ENCODE measurements at places on chromosomes 3 and 15. TPM values are rescaled to one million over a fixed set of nuclear protein-coding genes. Genes with fewer than 3 reads are reported as not detected.

CACNA2D3 gene
- 21.2 TPM for total RNA-seq

GRCh38 chr3:53104762-53105161 lies 25.5 kb downstream of the RFT1 start:
- H3K27me3 ChIP-seq = no peaks in the 10 kb centered on the region
- H3K4me1 ChIP-seq = peaks cover under 1% of the 10 kb centered on the region

- no peaks in the 10 kb centered on the region for H3K27me3 ChIP-seq
- H3K36me3 ChIP-seq = no peaks in the 10 kb centered on the region
- no peak overlapping the region for H3K27ac ChIP-seq
- peaks cover 3% of the 10 kb centered on the region for H3K4me1 ChIP-seq
- DNase-seq = no peak
Observed at GRCh38 chr3:42678447-42678846, 6.9 kb upstream of the KLHL40 start.

DNA sequence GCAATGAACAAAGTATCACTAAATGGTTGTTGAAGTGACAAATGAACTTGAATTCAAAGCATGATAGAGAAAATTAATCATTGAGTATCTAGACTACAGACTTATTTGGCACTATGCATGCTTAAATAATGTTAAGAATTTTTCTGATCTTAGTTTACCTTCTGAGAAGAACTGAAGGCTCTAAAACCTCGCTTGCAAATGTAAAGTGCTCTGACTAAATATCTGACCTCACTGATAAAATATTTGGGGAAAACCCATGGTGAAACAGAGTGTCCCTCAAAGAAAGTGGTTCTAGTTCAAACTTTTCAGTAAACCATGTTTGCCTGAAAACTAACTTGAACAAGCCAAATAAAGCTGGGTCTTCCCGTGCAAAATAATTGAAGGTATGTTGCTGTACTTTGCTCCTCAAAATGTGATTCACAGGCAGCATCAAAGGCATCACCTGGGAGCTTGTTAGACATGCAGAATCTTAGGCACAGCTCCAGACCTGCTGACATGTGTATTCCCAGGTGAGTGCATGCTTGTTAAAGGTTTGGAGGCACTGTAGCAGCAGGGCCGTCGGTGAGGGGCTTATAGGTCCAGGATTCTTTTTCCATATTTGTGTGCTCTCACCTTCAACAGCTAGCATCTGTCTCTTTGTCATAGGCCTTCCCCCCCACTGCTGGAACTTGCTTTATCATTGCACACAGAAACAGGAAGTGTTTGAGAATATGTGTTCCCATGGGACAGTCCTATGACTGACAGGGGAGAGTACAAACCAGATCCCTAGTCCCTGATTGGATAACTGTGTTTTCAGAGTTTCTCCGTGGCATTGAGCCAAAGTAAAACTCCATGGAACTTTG lies 524.2 kb upstream of the LMCD1 start:
- no peaks in the 10 kb centered on the region for H3K36me3 ChIP-seq
- H3K4me3 ChIP-seq = peak overlapping the region; percentile 5
- peaks cover 10% of the 10 kb centered on the region for H3K4me1 ChIP-seq
- peak overlapping the region; percentile 33 for H3K27ac ChIP-seq

ADAMTSL3 gene
- 11.9 TPM for total RNA-seq

- no peaks in the 10 kb centered on the region for H3K36me3 ChIP-seq
- H3K4me3 ChIP-seq = no peak overlapping the region
- DNase-seq = no peak
- H3K27me3 ChIP-seq = no peaks in the 10 kb centered on the region
- H3K27ac ChIP-seq = no peak overlapping the region
Observed at GRCh38 chr3:43256714-43257461, 29.5 kb upstream of the SNRK start.

ZNF620 gene
- 2.3 TPM for total RNA-seq

GRCh38 chr15:81008312-81008711 lies 7.6 kb downstream of the TLNRD1 start:
- H3K27me3 ChIP-seq = no peaks in the 10 kb centered on the region
- DNase-seq = no peak
- peaks cover 94% of the 10 kb centered on the region for H3K4me1 ChIP-seq
- H3K4me3 ChIP-seq = no peak overlapping the region
- peaks cover 11% of the 10 kb centered on the region for H3K36me3 ChIP-seq
- no peak overlapping the region for H3K27ac ChIP-seq

INKA1 gene
- 2.3 TPM for total RNA-seq

HRG gene
- not detected for total RNA-seq

HTR3E gene
- not detected for total RNA-seq

DNA sequence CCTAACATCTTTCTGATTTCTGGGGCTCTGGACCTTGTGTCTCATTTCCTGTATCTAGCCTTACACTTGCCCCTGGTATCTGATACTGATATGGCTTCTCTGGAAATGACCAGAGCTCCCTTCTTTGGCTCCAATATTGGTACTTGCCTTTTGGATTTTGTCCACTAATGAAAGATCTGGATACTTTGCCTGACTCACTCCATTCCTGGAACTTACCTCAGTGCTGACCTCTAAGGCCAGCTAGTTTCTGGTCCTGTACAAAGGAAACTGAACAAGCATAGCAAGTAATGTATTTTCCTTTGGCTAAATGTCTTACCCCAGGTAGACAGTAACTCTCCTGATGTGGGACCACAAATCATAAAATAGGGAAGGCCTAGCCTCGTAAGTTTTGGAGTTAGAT lies 93.8 kb upstream of the SLC4A7 start:
- no peak overlapping the region for H3K4me3 ChIP-seq
- DNase-seq = no peak
- peak overlapping the region; percentile 76 for H3K27ac ChIP-seq
- H3K4me1 ChIP-seq = peaks cover 8% of the 10 kb centered on the region
- H3K27me3 ChIP-seq = no peaks in the 10 kb centered on the region
- no peaks in the 10 kb centered on the region for H3K36me3 ChIP-seq

DNA sequence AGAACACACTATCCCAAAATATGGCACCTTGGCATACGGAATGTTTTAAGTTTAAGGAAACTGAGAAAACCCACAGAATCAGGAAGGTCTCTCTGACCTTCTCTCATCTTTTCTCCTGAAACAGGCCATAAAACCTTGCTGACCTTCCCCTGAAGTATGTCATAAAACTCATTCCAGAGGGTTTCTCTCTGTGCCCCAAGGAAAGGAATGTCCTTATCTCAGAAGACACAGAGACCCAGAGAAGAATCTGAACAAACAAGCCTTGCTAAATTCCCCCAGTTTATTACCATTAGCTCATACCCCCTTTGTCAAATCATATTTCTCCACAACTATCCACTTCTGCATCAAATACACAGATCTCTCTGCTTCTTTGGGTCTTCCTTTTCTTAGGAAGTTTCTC lies 603.1 kb downstream of the MCTP2 start:
- H3K4me3 ChIP-seq = no peak overlapping the region
- H3K4me1 ChIP-seq = no peaks in the 10 kb centered on the region
- DNase-seq = no peak
- no peaks in the 10 kb centered on the region for H3K36me3 ChIP-seq
- peaks cover 7% of the 10 kb centered on the region for H3K27me3 ChIP-seq

Measured in left ventricle myocardium inferior (tissue), 1 donor.